Activated CD8-positive, alpha-beta T cell treated with anti-CD3 and anti-CD28 coated beads for 36 hours (primary cell): ENCODE measurements at places on chromosomes 5 and 9. TPM values are rescaled to one million over a fixed set of nuclear protein-coding genes. Genes with fewer than 3 reads are reported as not detected.

DNA sequence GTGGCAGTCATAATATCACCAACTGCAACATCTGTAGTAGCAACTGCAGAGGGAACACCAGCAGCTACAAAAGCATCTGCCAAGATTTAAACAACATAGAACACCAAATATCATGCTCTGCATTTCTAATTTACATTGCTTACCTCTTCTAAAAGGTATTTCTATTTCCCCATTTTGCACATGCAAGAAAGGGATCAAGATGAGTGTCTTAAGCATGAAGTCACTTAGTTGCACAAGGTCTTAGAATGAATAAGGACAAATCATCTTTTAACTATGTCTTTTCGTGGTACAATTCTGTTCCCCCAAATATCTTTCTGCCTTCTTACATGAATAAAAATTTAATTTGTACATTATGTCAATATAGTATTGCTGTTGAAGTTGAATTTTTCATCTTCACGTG lies 1746.4 kb downstream of the EFNA5 start:
- no peaks in the 10 kb centered on the region for H3K36me3 ChIP-seq
- H3K27ac ChIP-seq = no peak overlapping the region
- DNase-seq = no peak
- H3K27me3 ChIP-seq = no peaks in the 10 kb centered on the region
- H3K4me1 ChIP-seq = no peaks in the 10 kb centered on the region

The CCDC192 gene
- not detected for total RNA-seq

DNA sequence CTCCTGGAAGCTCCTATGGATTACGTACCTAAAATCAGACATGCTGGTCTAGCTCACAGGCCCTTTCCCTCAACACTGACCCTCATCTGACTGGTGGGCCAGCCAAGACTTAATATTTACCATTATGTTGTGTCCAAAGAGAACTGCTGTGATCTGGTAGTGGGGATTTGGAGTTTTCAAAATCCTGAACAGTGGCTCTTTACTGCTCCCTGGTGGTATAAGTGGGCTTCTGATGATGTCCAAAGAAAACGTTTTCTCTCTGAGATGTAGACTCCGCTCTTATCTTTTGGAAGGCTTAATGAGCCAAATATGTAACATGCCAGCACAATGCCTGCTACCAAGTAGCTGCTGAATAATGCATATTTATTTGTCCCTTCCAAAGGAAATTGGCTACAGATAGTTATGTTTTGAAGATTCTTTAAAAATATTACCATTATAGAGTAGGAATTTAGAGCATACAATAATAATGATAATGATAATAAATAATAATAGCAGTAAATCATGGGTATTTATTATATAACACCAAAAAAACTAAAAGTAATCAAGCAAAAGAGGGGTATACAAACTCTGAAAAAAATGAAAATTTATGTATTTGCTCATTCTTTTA lies 406.6 kb upstream of the TNC start:
- no peaks in the 10 kb centered on the region for H3K36me3 ChIP-seq
- no peaks in the 10 kb centered on the region for H3K4me1 ChIP-seq
- no peak overlapping the region for H3K4me3 ChIP-seq
- DNase-seq = peak; percentile 6
- H3K27me3 ChIP-seq = peaks cover 20% of the 10 kb centered on the region
- H3K27ac ChIP-seq = no peak overlapping the region

DNA sequence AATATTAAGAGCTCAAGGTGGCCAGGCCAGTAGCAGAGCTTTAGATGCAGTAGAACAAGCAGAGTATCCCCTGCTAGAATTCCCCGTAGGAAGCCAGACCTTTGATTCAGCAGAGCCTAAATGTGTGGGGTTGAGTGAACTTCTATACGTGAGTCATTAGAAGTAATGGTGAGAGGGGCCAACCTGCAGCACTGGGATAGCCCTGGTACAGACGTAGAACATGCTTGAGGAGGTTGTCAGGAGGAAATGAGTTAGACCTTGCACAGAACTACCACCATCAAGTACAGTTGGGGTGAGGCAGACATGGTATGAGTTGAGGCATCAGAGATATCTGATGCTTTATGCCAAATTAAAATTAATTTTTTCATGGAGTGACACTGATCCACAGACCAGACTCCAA lies 42.0 kb downstream of the PDCD1LG2 start:
- no peak for DNase-seq
- H3K36me3 ChIP-seq = no peaks in the 10 kb centered on the region
- H3K4me1 ChIP-seq = peaks cover 10% of the 10 kb centered on the region
- no peak overlapping the region for H3K27ac ChIP-seq
- H3K27me3 ChIP-seq = no peaks in the 10 kb centered on the region

DNA sequence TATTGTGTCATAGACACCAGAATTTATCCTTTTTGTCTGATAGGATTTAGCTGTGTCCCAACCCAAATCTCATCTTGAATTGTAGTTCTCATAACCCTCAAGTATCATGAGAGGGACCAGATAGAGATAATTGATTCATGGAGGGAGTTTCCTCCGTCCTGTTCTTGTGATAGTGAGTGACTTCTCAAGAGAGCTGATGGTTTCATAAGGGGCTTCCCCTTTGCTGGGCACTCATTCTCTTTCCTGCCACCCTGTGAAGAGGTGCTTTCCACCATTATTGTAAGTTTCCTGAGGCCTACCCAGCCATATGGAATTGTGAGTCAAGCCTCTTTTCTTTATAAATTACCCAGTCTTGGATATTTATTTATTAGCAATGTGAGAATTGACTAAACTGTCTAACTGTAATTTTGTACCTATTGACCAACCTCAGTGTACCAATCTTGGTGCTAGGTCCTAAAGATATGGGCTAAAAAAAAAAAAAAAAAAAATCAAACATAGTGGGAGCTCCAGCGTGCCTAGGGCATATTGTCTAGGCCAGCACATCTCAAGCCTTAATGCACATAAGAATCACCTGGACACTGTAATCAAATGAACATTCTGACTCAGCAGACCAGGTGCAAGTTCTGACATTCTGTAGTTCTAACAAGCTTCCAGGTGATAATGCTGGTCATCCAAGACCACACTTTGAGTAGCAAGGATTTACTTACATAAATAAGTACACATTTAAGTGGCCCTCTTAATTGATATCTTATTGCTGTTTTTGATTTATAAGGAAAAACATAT lies 30.5 kb downstream of the ST8SIA4 start:
- DNase-seq = peak; percentile 57
- peak overlapping the region; percentile 80 for H3K27ac ChIP-seq
- H3K27me3 ChIP-seq = no peaks in the 10 kb centered on the region
- no peak overlapping the region for H3K4me3 ChIP-seq

DNA sequence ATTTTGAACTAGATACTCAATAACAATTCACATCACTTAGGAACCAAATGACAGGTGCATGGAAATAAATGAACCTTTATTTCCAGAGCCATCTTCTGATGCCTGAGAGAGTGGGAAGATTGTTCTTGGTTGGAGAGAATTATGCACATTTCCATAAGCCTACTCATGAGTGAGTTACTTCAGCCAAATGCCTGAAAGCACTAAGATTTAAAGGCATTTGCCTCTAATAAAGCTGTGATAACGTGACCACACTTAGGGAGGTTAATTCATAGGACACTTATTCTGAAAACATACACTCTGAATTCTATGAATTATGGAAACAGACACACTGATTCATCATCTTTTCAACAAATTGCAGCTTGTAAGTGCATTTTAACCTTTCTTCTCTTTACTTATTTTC lies 40.0 kb downstream of the KCTD16 start:
- DNase-seq = no peak
- no peak overlapping the region for H3K4me3 ChIP-seq
- H3K4me1 ChIP-seq = no peaks in the 10 kb centered on the region
- no peaks in the 10 kb centered on the region for H3K36me3 ChIP-seq

The LTC4S gene
- not detected for total RNA-seq

The IL9 gene
- not detected for total RNA-seq

- H3K27me3 ChIP-seq = no peaks in the 10 kb centered on the region
- H3K4me1 ChIP-seq = no peaks in the 10 kb centered on the region
- H3K27ac ChIP-seq = no peak overlapping the region
- H3K4me3 ChIP-seq = no peak overlapping the region
- no peaks in the 10 kb centered on the region for H3K36me3 ChIP-seq
- DNase-seq = no peak
Measured at GRCh38 chr5:98606961-98607360, 166.5 kb upstream of the RGMB start.

The GDNF gene
- not detected for total RNA-seq

The KLF9 gene
- total RNA-seq = 19.0 TPM

- DNase-seq = no peak
- no peak overlapping the region for H3K27ac ChIP-seq
- no peaks in the 10 kb centered on the region for H3K27me3 ChIP-seq
- H3K4me3 ChIP-seq = no peak overlapping the region
Measured at GRCh38 chr5:81195335-81195929, 37.7 kb upstream of the CKMT2 start.

GRCh38 chr5:115423051-115423450 lies 121.5 kb downstream of the FEM1C start:
- no peak overlapping the region for H3K27ac ChIP-seq
- H3K27me3 ChIP-seq = peaks cover 19% of the 10 kb centered on the region
- H3K4me1 ChIP-seq = no peaks in the 10 kb centered on the region
- no peaks in the 10 kb centered on the region for H3K36me3 ChIP-seq
- H3K4me3 ChIP-seq = no peak overlapping the region

GRCh38 chr5:42912184-42912798 lies 100.6 kb upstream of the SELENOP start:
- H3K4me3 ChIP-seq = no peak overlapping the region
- H3K27ac ChIP-seq = no peak overlapping the region
- peak; percentile 74 for DNase-seq
- H3K4me1 ChIP-seq = peaks cover 13% of the 10 kb centered on the region
- H3K36me3 ChIP-seq = no peaks in the 10 kb centered on the region
